Psoas muscle (tissue), 8 donors: ENCODE measurements at places on chromosomes 13 and 19. TPM values are rescaled to one million over a fixed set of nuclear protein-coding genes. Genes with fewer than 3 reads are reported as not detected.

Gene ZNF790
- 5.1 TPM for total RNA-seq

Gene MBD3L2
- not detected for total RNA-seq

Gene ZNF665
- 0.88 TPM for total RNA-seq

Gene SIGLEC10
- 1.1 TPM for total RNA-seq

Gene GIPC1
- total RNA-seq = 43.8 TPM
